ENCODE measurements at places on chromosomes 2 and 18.

- DNase-seq: no peak
Observed at GRCh38 chr2:225569995-225570394, 170.5 kb downstream of the NYAP2 start.

GRCh38 chr18:62071071-62071470, 115.8 kb downstream of the PIGN start:
- DNase-seq: no peak

- no peak for DNase-seq
Observed at GRCh38 chr18:70160073-70160678, 45.3 kb downstream of the RTTN start.

GRCh38 chr2:200471324-200471848, 38.5 kb downstream of the KCTD18 start:
- no peak for DNase-seq

- no peak for DNase-seq
Observed at GRCh38 chr2:133855526-133855925, 287.3 kb upstream of the NCKAP5 start.
